Kidney capillary endothelial cell (primary cell): ENCODE measurements at places on chromosomes 7 and 10.

DNA sequence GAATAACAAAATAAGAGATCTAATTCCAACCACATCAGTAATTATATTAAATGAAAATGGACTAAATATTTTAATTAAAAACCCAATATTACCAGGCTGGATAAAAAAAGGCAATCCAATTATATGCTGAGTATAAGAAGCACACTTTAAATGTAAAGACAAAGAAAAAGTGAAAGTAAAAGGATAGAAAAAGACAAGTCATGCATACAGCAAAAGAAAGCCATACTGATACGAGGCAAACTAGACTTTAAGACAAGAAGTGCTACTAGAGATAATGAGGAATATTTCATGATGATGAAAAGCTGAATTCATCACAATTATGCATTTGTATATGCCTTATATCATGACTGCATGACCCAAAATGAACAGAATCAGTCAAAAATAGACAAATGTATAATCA, 628.6 kb downstream of the PHTF2 start:
- no peak for DNase-seq

DNA sequence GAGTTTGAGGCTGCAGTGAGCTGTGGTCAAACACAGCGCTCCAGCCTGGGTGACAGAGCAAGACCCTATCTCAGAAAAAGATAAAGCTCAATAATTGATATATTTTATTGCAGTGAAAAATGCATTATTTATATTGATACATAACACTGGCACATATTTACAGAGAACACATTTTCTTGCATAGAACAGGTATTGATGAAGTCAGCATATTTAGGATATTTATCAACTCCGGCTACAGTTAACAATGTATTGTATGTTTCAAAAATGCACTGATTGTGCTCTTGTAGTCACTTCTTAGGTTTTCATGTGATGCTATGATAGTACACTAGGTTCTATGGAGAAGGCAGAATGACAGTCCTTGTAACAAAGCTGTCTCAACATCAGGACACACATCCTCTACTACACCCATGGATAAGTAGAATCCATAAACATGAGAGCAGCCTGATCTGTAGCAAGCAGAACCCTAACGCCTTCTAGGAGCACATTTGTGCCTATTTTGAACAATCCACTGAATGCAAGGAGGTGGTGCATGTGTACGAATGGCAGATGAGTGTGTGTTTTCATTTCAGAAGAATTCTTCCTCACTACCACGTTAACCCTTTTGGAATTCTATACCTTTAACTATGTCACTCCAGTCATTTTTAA, 586.1 kb upstream of the CELF2 start:
- DNase-seq: no peak

- DNase-seq: peak; percentile 33
These were observed 293.0 kb upstream of the IMMP2L start for GRCh38 chr7:111855161-111855841.

DNA sequence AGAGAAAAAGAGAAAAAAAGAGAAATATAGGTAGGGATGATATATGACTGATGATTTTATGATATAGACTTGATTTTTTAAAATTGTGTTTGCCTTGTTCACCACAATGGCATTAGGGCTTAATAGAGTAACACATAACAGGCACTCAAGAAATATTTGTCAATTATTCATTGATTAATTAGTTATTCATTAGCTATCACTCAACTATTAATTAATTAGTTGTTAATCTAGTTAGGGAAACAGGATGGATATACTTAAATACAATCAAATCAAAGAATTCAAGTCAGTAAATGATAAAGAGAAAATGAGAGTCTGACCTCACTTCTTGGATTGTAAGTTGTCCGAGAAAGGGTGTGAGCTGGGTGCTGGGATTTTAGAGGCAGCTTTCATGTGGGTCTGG, 15.1 kb upstream of the CALD1 start:
- DNase-seq: no peak

DNA sequence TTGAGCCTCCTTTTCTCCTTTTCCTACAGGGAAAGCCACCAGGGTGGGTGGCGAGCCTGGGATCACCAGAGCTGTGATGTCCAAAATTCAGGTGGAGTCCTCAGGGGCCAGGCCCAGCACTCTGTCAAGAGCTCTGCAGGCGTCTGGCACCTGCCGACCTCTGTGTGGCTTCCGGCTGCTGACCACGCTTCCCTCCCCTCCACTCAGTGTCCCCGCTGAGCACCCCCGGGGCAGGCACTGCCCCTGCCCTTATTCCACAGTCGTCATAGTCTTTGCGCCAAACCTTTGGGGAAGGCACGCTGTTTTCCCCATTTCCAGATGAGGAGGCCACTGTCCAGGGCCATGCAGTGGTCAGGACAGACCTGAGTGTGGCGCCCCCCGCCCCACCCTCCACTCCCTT, 7.5 kb downstream of the MTG1 start:
- DNase-seq: no peak

- no peak for DNase-seq
These were observed 7.7 kb upstream of the SCART1 start for GRCh38 chr10:133445751-133446708.

DNA sequence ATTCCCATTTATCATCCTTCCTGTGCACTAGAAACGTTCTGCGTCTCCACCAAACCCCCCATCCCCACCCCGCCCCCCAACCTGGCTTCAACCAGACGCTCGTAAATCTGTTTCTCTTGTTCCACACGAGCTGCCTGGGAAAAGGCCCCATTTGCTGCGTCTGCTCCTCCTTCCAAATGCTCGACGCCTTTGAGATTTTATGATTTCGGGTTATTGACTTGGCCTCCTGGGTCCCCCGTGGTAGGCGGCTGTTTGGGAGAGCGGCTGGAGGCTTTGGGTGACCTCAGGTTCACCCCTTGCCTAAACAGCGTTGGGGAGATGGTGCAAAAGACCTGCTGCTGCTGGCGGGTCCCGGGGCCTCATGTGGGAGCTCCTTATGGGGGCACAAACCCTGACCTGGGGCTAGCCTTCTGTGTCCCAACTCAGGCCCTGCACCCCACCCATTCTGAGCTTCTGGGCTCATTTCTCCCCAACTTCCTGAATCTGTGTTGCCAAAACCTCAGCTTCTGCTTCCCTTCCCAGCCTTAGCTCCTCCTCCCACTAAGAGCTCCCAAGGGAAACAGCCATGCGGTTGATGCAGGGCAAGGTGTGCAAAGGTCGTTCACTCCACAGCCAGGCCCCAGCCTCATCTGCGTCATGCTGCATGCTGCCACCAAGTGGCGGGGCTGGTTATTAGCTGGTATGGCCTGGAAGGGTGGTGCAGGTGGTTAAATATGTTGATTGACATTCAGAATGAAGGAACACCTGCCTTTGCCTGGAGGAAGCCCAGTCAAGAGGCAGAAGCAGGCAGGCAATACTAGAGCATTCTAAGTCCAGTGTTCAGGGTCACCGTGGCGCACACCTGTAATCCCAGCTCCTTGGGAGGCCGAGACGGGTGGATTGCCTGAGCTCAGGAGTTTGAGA, 49.1 kb upstream of the ELN start:
- DNase-seq: no peak

- no peak for DNase-seq
These were observed 296.4 kb upstream of the MKLN1 start for GRCh38 chr7:131031099-131031868.

DNA sequence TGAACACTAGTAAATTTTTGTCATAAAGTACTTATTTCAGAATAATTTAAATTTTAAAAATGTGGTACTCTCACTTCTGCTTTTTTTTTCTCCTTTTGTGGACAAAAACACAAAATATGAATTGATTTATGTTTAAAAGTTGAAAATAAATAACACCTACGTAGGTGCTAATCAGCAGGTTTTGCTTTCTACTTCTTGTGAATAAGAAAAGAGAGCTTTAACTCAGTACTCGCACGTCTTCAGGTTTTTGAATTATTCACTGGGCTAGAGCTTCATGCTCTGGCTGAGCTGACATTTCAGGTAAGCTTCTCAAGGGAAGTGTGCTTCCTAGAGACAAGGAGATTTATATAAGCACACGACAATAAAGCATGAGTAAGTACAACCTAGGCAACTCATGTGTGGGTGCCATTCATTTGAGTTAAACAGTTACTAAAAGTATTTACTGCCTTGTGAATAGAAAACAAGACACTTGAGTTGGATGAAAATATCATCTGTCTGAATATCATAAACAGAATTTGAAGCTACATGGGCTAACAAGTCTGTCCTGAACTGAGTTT, 190.0 kb upstream of the POT1 start:
- no peak for DNase-seq

DNA sequence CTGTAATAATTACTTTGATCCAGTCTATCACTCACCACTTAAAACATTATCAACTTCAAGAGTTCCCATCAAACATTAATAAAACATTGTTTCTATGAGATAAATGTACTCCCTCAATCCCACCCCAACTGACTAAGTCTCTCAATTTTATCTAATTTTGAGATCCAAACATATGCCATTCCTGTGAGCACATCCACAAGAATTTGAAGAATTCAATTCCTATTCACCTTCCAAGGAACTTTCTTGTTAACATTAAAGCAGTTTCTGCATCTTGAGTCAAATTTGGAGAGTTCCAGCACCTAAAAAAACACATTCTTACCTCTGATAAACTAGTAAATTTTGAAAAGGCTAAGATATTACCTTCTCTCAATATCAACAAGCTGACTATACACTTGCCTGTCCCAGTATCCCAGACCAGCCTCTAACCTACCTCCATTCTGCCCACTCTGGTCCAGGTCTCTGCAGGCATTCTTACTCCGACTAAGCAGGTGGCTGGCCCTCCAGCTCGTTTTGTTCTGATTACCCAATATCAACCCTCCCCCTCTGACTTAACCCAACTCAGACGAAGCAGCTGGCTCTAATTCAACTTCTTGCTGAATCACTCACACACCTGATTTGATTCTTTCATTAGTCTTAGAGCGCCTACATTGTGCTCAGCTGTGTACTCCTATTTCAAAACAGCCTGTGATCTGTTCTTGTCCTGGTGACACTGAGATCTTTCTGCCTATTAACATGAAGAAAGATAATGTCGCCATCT, 275.2 kb downstream of the IPMK start:
- no peak for DNase-seq

DNA sequence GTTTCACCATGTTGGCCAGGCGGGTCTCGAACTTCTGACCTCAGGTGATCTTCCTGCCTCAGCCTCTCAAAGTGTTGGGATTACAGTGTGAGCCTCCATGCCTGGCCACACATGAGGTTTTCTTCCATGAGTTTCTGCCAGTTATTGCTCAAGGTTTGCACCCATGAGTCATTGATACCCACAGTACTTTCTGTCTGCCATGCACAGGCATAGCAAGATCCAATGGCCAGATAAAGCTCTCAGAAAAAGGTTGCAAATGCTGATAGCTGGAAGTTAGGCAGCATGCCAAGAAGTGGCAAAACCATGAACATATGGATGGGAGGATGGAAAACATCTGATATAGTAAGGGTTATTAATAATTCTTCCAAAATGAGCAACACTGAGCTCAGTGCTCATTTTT, 298.7 kb upstream of the NRG3 start:
- DNase-seq: no peak

- no peak for DNase-seq
These were observed 458.3 kb downstream of the PLXDC2 start for GRCh38 chr10:20274571-20274970.

DNA sequence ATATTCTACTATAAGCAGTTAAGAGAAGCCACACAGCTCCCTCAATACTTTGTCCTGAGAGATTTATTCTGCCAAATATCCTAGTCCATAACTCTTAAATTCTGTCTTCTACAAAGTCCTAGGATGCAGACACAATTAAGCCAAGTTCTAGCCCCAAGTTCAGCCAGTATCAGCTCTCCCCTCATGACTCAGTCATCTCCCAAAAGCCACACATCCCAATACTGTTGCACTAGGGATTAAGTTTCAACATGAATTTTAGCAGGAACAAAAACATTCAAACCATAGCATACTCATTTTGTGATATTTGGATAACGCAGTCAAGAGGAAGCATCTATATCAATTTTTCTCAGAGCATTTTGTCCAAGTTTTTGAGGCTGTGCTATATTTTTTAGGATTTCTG, 277.4 kb downstream of the FZD1 start:
- DNase-seq: no peak

GRCh38 chr10:122287570-122287969, 16.5 kb downstream of the BTBD16 start:
- DNase-seq: no peak

GRCh38 chr7:7117935-7118586, 64.3 kb upstream of the C1GALT1 start:
- DNase-seq: no peak

DNA sequence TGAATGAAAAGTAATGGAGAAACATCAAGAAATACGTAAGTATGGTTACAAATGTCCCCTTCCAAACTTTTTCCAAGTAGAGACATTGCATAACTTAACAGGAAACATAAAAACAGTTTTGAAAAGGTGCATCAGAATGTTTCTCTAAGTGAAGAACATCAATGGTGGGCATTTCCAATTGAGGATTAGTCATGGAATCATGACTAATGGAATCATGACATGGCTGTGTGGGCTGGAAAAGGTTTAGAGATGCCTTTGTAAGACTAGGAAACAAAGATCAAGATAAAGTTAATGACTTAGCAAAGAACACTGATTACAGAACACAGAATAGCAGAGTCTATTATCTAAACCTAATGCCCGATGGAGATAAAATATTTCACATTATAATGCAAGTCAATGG, 272.0 kb downstream of the HPSE2 start:
- DNase-seq: no peak

DNA sequence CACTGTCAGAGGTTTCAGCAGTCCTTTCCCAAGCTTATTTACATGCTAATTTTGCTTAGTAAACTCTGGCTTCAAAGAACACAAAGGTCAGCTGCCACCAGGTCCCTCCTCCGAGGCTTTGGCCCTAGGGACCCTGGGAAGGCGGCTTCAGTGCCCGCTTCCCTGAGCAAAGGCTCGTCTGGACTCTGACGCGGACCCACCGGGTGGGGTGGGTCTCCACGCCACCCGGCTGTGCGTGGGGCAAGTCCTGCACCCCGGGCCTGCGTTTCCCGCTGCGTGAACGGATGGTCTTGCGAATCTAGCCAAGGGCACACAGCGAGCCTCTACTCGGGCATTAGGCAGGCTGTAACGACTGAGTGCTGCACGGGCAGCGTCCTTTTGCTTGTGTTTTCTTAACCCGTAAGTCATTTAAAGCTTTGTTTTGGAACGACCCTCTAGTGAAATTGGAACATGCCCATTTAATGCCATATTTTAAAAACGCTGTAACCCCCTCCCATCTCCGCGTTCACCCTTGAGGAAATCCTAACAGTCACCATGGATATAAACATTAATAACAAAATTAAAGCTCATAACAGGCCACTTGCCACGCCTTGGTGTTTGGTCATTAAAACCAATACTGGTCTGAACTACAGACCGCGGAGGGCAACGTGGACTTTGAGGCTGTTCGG, 828 bp downstream of the BNIP3 start:
- DNase-seq: peak; percentile 23
